ENCODE measurements at places on chromosomes 4 and X.

GRCh38 chr4:2258091-2259035 is 3.5 kb downstream of the MXD4 start:
- no peaks in the 10 kb centered on the region for H3K27me3 ChIP-seq
- H3K4me3 ChIP-seq: peak overlapping the region; percentile 99
- H3K27ac ChIP-seq: peak overlapping the region; percentile 73
- H3K36me3 ChIP-seq: no peaks in the 10 kb centered on the region
- peaks cover 60% of the 10 kb centered on the region for H3K4me1 ChIP-seq

DNA sequence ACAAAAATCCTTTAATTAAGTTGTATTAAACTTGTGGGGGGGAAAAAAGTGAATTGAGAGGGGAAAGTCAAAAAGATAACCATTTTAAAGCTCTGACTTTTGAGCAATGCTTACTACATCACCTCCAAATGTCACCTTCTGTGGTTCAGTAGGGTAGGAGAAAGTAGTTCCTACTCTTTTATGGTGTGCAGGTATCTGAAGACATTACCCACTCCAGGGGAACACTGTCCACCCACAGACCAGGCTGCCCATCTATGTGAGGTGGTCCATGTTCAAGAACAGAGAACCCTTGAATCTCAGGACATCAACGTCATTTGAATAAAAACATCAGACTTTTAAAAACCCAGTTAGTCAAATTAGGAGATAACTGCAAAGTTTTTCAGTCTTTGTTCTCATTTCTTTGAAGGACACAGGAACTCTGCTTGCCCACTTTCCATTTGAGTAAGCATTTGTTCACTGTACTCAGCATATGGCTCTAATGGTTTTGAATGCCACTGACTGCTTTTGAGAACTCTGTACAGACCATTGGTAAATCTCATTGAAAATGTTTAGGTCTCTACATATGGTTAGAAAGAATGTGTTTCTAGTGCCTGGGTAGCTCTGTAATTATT is 18.4 kb downstream of the NMU start:
- no peak for DNase-seq
- H3K36me3 ChIP-seq: no peaks in the 10 kb centered on the region
- no peak overlapping the region for H3K27ac ChIP-seq
- no peaks in the 10 kb centered on the region for H3K27me3 ChIP-seq
- no peak overlapping the region for H3K4me3 ChIP-seq

DNA sequence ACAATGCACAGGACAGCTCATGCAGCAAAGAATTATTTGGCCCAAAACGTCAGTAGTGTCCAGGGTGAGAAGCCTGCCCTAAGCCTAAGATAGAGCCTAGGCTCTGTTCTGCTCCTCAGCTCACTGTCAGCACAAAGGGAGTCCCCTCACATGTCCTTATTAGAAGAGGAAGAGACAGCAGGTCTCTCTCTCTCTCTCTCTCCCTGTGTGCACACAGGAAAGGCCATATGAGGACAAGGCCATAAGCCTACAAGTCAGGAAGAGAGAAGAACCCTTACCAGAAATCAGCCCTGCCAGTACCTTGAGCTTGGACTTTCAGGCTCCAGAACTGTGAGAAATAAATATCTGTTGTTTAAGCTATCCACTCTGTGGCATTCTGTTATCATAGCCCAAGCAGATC is 20.4 kb downstream of the FAM184B start:
- H3K4me3 ChIP-seq: no peak overlapping the region
- H3K27ac ChIP-seq: no peak overlapping the region
- H3K27me3 ChIP-seq: no peaks in the 10 kb centered on the region
- no peaks in the 10 kb centered on the region for H3K36me3 ChIP-seq

GRCh38 chr4:86927843-86928395 is 6.9 kb upstream of the AFF1 start:
- no peak overlapping the region for H3K4me3 ChIP-seq
- no peaks in the 10 kb centered on the region for H3K36me3 ChIP-seq
- H3K27ac ChIP-seq: peak overlapping the region; percentile 76
- no peaks in the 10 kb centered on the region for H3K4me1 ChIP-seq
- DNase-seq: peak; percentile 85
- no peaks in the 10 kb centered on the region for H3K27me3 ChIP-seq

GRCh38 chr4:150096625-150097024 is 18.4 kb downstream of the DCLK2 start:
- no peaks in the 10 kb centered on the region for H3K27me3 ChIP-seq
- no peak for DNase-seq
- no peaks in the 10 kb centered on the region for H3K4me1 ChIP-seq
- no peaks in the 10 kb centered on the region for H3K36me3 ChIP-seq
- no peak overlapping the region for H3K4me3 ChIP-seq
- no peak overlapping the region for H3K27ac ChIP-seq

GRCh38 chr4:21447301-21448054 is 501.1 kb downstream of the KCNIP4 start:
- H3K36me3 ChIP-seq: no peaks in the 10 kb centered on the region
- no peaks in the 10 kb centered on the region for H3K4me1 ChIP-seq
- no peak for DNase-seq

- no peak overlapping the region for H3K4me3 ChIP-seq
- DNase-seq: no peak
- H3K27me3 ChIP-seq: no peaks in the 10 kb centered on the region
These were observed 1048.2 kb downstream of the TECRL start for GRCh38 chr4:63361066-63361465.

- peaks cover 4% of the 10 kb centered on the region for H3K4me1 ChIP-seq
- H3K27me3 ChIP-seq: no peaks in the 10 kb centered on the region
- H3K27ac ChIP-seq: no peak overlapping the region
These were observed 18.4 kb downstream of the XIAP start for GRCh38 chrX:123878252-123878721.

- H3K27ac ChIP-seq: no peak overlapping the region
- H3K4me1 ChIP-seq: no peaks in the 10 kb centered on the region
- peaks cover 3% of the 10 kb centered on the region for H3K27me3 ChIP-seq
These were observed 7.3 kb downstream of the CCDC22 start for GRCh38 chrX:49242545-49243066.

GRCh38 chr4:123068081-123068480 is 145.7 kb upstream of the NUDT6 start:
- H3K27me3 ChIP-seq: no peaks in the 10 kb centered on the region
- no peak overlapping the region for H3K4me3 ChIP-seq
- H3K36me3 ChIP-seq: no peaks in the 10 kb centered on the region
- no peak overlapping the region for H3K27ac ChIP-seq
- no peaks in the 10 kb centered on the region for H3K4me1 ChIP-seq
- DNase-seq: no peak

DNA sequence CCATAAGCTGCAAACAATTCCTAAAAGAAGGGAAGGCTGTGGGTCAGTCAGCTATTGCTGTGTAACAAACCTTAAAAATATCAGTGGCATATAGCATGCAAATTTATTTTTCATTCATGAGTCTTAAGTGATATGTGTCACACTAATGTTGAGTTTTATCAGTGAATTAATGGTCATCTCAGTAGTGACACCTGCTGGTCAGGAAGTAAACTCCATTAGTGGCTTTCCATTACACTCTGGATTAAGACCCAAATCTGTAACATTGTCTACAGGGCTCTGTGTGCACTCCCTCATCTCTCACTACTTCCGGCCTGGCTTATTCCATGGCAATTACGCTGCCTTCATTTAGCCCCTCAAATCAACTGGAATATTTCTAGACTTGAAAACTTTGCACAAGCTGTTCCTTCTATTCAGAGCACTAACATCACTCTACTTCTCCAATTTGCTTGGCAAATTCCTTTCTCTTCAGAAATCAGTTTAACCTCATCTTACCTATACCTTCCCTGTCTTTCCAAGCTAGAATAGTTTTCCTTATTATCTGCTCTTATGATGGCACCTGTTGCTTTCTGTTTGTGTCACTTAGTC is 217.3 kb upstream of the TAPT1 start:
- H3K4me3 ChIP-seq: no peak overlapping the region
- H3K27me3 ChIP-seq: no peaks in the 10 kb centered on the region
- H3K36me3 ChIP-seq: no peaks in the 10 kb centered on the region
- H3K27ac ChIP-seq: no peak overlapping the region
- no peaks in the 10 kb centered on the region for H3K4me1 ChIP-seq
- DNase-seq: no peak

GRCh38 chr4:3851881-3852280 is 85.7 kb downstream of the ADRA2C start:
- H3K36me3 ChIP-seq: no peaks in the 10 kb centered on the region
- peaks cover 6% of the 10 kb centered on the region for H3K27me3 ChIP-seq
- no peak overlapping the region for H3K4me3 ChIP-seq
- H3K4me1 ChIP-seq: no peaks in the 10 kb centered on the region
- no peak for DNase-seq
- H3K27ac ChIP-seq: no peak overlapping the region

DNA sequence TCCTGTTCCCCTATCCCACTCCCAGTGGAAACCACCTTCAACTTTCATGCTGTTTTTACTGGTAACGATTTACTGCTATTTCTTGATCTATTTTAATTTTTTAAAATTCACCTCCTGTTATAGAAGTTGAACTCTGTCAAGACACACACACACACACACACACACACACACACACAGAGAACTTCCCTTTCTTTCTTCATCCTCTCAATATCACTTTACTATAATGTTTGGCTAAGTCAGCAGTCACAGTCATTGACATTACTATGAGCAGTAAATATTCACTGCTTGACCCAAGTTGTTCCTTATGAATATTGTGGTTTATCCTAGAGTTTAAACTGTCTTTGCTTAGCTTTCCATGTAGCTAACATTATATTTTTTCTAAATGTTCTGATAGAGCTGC is 24.0 kb upstream of the SGMS2 start:
- no peak overlapping the region for H3K27ac ChIP-seq
- DNase-seq: no peak
- H3K27me3 ChIP-seq: peaks cover 24% of the 10 kb centered on the region
- H3K4me1 ChIP-seq: no peaks in the 10 kb centered on the region

DNA sequence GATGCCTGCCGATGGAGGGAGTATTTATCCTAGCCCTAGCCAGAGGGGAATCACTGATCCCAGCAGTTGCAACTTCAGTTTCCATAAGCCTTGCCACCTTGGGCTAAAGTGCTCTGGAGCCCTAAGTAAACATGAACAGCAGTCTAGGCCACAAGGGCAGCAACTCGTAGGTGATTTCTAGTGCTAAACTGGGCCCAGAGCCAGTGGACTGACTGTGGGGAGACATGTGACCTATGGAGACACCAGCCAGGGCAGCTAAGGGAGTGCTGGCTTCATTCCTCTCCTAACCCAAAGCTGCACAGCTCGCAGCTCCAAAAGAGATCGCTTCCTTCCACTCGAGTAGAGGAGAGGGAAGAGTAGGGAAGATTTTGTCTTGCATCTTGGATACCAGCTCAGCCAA is 120.8 kb upstream of the MAGEA10 start:
- no peaks in the 10 kb centered on the region for H3K4me1 ChIP-seq
- H3K4me3 ChIP-seq: no peak overlapping the region
- peaks cover 12% of the 10 kb centered on the region for H3K27me3 ChIP-seq
- H3K27ac ChIP-seq: no peak overlapping the region
- H3K36me3 ChIP-seq: no peaks in the 10 kb centered on the region
- no peak for DNase-seq

- H3K27ac ChIP-seq: no peak overlapping the region
- H3K4me3 ChIP-seq: no peak overlapping the region
These were observed 2.1 kb downstream of the ASMTL start for GRCh38 chrX:1450361-1451161.

DNA sequence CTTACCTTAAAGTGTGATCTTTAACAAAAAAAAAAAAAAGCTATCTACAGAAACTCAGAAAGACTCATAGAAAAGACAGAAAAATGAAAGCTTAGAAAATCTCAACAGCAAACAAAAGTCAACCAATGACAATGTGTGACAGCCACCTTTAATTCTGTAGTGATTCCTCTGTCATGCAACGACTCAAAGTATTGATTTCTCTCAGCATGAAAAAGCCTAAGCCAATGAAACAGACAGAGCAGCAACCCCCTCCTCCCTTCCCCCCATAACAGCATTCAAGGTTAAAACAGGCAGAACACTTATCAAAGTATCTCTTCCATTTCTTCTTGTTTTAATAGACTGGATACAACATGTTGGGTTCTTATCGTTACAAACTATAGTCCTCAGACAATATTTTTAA is 112.5 kb downstream of the MAB21L2 start:
- H3K4me1 ChIP-seq: peaks cover 5% of the 10 kb centered on the region
- no peaks in the 10 kb centered on the region for H3K36me3 ChIP-seq
- no peak for DNase-seq

DNA sequence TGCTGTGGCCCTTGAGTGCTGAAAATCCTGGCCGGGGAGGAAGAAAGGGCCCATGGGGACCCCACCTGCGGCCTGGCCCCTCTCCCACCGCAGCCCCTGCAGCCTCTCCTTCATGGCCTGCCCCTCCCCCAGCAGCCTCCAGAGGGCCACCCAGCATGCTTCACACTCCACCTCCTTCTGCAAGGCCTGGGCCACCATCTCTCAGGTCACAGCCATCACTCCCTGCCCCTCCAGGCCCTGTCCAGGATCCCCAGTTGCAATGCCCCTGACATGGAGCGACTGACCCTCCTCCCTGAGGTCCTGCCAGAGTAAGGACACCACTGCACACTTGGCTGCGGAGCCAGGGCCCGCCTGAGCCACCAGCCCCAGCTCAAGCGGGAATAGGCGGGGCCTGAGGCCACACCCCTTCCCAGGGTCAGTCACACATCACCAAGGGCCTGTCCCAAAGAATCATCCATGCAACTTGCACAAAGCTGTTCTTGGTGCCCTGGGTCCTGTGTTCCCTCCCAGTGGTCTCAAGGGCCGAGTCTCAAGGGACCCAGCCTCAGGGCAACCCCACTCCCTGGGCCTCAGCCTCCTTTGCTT is 32.9 kb downstream of the CCNQ start:
- H3K4me3 ChIP-seq: no peak overlapping the region
- no peaks in the 10 kb centered on the region for H3K36me3 ChIP-seq
- no peak for DNase-seq
- no peak overlapping the region for H3K27ac ChIP-seq
- H3K4me1 ChIP-seq: no peaks in the 10 kb centered on the region

GRCh38 chr4:82560853-82561785 is 669 bp downstream of the TMEM150C start:
- H3K27me3 ChIP-seq: no peaks in the 10 kb centered on the region

- no peak for DNase-seq
- no peaks in the 10 kb centered on the region for H3K27me3 ChIP-seq
- no peaks in the 10 kb centered on the region for H3K36me3 ChIP-seq
- H3K4me3 ChIP-seq: no peak overlapping the region
- no peaks in the 10 kb centered on the region for H3K4me1 ChIP-seq
- no peak overlapping the region for H3K27ac ChIP-seq
These were observed 316.7 kb upstream of the HTR2C start for GRCh38 chrX:114267142-114267541.

DNA sequence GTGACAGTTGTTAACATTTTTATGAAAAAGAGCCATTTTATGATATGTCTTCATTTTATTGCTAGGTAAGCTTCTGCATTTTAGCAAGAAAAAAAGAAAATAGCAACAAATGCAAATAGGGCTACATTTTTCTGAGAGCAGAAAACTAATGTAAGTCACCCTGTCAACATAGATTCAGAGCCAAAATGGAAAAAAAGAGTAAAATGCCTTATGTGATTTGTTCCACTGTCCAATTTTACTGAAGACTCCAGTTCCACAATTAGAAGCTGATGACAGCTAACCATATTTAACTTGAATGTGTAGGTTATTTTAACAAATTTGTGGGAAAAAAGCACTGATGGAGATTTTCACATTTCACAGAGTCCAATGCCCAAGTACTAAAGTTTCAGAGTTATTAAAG is 772.3 kb downstream of the FAT4 start:
- H3K27ac ChIP-seq: no peak overlapping the region
- H3K4me3 ChIP-seq: no peak overlapping the region
- no peaks in the 10 kb centered on the region for H3K4me1 ChIP-seq
- DNase-seq: no peak
- no peaks in the 10 kb centered on the region for H3K36me3 ChIP-seq

- H3K4me3 ChIP-seq: no peak overlapping the region
- no peaks in the 10 kb centered on the region for H3K4me1 ChIP-seq
These were observed 29.4 kb downstream of the ARAP2 start for GRCh38 chr4:36214735-36215485.

GRCh38 chr4:116374815-116375214 is 710.6 kb downstream of the TRAM1L1 start:
- no peaks in the 10 kb centered on the region for H3K4me1 ChIP-seq
- DNase-seq: no peak
- H3K27ac ChIP-seq: no peak overlapping the region
- H3K27me3 ChIP-seq: no peaks in the 10 kb centered on the region
- no peaks in the 10 kb centered on the region for H3K36me3 ChIP-seq
